ENCODE measurements at places on chromosomes 13 and 19.

GRCh38 chr19:50602496-50602895 lies 34.3 kb upstream of the LRRC4B start:
- DNase-seq = no peak

DNA sequence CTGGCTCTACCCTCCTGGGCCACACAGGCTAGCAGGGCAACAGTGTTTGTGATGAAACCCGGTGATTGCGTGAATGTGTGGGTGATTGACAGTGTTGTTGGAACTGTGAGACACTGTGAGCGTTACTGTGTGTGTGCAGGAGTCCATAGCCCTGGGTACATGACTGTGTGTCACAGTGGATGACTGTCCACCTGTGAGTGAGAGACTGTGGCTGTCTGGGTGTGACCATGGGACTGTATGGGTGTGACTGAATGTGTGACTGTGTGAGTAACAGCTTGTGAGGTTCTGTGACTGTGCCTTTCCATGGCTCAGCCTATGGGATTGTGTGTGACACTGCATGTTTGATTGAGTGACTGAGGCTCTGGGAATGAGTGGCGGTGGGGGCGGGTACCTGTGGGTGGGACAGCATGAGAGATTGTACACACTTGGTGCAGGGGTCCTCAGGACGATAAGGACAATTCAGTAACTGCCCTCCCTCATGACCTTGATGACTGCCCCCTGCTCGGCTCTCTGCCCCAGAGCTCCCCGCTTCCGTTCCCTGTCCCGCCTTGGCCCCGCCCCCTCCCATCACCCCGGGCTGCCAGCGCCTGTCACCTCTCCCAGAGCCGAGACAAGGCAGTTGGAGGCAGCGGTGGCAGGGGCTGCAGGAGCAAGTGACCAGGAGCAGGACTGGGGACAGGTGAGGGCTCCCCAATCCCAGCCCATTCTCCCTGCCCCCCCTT lies at the start of gene GIPR:
Gene GIPR (plus strand): TSS at position 602 of the 722 bp plus-strand sequence. CDS start 1,300 bp downstream, outside the sequence.
- no peak for DNase-seq

DNA sequence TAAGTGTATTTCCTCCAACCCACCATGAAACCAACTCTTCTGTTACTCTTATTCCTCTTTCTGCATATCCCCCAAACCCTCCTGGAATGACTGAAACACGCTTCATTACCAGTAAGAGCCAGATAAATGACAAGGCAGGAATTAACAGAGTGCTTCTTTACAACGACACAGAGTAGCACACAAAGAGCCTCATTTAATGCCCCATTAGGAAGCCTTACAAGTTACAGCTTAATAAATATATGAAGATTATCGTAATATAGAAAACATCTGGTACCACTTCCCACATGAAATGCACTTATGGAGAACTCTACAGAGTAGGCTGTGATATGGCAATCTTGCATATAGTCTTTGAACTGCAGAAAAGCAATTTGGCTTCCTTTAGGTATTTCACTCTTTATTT lies 116.8 kb downstream of the ENOX1 start:
- DNase-seq = no peak

- no peak for DNase-seq
Measured at GRCh38 chr19:28697308-28697707, 515.6 kb downstream of the UQCRFS1 start.
